ENCODE measurements at places on chromosomes 12 and 14. TPM values are rescaled to one million over a fixed set of nuclear protein-coding genes. Genes with fewer than 3 reads are reported as not detected.

SAMD15 gene
- 1.3 TPM for total RNA-seq

PMEL gene
- 1.7 TPM for total RNA-seq

EPYC gene
- total RNA-seq: not detected

EIF2S3B gene
- 6.8 TPM for total RNA-seq

TAS2R31 gene
- 4.3 TPM for total RNA-seq

All from IMR-90 (cell line).